Activated T-helper 17 cell treated with anti-CD3 and anti-CD28 coated beads, Interleukin-2, amount 50 U/mL, for 72 hours (primary cell): ENCODE measurements at places on chromosomes 11 and 22.

- ATAC-seq, result no peak
These were observed 40.0 kb downstream of the TENM4 start for GRCh38 chr11:79400717-79401330.

GRCh38 chr11:65833297-65834030 is at the start of gene SNX32:
Gene SNX32, plus strand, starts transcription at chr11:65833963. Its CDS starts 103 bp downstream, at chr11:65834066.
- peak; percentile 100 for ATAC-seq

GRCh38 chr11:66331542-66332370 is 4.5 kb downstream of the RIN1 start:
- no peak for ATAC-seq

DNA sequence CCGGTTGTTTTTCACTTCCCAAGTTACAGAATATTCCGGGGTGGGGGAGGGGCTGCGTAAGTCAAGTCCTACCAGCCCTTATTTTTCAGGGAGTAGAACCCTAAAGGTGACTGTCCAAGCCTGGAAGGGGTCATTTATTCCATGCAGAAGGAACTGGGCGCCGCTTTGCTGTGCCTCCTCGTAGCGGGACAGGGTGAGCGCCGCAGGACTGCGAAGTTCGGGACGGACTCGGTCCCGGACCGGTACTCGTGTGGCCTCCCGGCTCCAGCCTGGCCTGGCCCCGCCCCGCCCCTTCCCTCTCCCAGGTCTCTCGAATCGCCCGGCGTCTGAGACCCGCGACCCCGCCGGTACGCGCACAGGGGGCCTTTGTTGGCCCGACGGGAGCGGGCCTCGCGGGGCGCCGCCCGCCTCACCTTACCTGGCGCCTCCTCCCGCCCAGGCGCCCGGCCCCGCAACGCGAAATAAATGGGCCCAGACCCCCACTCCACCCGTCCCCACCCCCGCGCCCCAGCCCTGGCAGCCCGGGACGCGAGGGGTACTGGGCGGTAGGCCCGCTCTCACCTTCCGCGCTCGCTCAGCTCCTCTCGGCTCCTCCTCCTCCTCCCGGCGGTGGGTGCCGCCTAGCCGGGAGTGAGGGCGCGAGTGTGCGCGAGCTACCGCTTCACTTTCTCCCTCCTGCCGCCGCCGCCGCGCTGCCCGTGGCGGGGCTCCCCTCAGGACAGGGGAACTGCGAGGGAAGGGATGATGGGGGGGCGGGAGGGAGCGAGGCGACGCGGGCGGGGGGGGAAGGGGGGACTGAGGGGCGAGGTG is 698 bp downstream of the PAK1 start:
- ATAC-seq, result peak; percentile 79

DNA sequence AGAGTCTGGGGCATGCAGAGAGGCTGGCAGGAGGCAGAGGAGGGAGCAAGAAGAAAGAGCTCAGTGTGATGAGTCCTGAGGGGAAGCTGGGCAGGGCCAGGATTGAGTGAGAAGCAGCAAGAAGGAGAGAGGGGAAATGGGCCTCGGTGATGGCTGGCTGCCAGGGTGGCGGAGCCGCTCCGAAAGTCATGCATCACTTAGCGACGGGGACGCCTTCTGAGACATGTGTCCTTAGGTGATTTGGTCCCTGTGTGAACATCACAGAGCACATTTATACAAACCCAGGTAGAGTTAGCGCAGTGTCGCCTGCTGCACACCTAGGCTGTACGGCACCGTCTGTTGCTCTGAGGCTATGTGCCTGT is 15.1 kb downstream of the TBC1D22A start:
- ATAC-seq, result no peak

DNA sequence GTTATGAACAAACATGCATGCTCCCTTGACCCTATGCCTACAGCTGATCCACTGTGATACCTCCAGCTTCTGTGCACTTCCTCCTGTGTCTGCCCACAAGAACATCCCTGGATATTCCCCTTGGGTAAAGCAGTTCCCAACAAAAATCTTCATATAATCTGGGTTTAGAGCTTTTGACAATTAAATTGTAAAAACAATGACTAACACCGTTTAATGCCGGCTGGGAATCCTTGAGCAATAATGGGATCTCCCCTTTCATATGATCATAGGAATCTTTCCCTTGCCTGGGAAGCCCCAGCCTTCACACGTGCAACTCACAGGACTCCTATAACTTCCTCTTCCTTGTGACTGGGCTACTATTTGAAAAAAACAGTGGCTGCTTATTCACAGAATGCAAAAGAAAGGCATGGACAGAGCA is 6.3 kb upstream of the ZC3H12C start:
- no peak for ATAC-seq

DNA sequence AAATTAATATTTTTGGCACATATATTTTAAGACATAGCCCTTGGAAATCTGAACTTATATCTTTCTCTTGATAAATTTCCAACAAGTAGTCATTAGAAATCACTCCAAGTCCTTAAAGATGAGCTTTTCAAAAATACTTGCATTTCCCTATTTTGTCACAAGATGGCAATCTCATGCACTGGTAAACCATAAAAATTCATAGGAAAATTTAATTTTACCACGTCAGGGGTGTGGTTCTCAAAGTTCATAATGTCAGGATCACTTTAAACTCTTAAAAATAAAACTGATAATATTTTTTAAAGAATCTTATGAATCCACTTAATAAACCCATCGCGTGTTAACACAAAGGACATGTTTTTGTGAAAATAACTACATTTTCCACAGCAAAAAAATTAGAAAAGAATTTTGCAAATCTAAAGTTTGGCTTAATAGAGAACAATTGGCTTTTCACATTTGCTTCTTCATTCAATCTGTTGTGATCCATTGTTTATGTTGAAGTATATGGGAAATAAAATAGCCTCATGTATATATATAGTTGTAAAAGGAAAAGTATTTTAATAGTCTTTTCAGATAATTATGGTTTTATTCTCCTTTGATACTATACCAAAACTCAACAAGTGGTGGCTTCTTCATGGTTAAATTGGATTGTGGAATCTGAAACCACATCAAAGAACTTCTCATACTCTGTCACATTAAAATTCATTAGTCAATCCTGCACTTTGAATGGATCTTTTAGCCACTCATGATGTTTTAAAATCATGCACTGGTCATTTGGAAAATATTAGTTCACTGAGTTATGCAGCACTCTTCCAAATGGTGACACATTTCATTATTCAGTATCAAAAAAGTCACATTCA is 169.1 kb downstream of the CADM1 start:
- no peak for ATAC-seq

GRCh38 chr11:75840522-75840921 is 25.5 kb downstream of the UVRAG start:
- no peak for ATAC-seq

DNA sequence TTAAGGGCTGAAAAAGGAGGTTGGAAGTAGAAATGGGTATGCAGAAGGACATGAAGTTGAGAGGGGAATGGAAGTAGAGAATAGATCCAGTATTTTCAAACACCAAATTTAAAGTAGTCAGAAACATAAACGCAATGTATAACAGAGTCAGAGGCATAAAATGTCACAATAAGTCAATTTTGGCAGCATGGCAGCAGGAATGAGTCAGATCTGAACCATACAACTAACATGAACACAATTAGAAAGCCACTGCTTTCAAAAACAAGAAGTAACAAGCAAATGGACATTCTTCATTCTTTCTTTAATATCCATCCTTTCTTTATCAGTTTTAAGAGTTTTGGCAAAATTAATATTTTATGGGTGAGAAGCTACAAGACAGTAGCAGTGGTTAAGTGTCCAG is 2.5 kb downstream of the CHORDC1 start:
- no peak for ATAC-seq

GRCh38 chr22:23179381-23180299 is 669 bp upstream of the BCR start:
- ATAC-seq, result peak; percentile 41

GRCh38 chr22:27669798-27670599 is 131.6 kb downstream of the MN1 start:
- no peak for ATAC-seq

GRCh38 chr11:76799066-76799804 is 16.1 kb downstream of the TSKU start:
- ATAC-seq, result peak; percentile 70

- no peak for ATAC-seq
These were observed 29.1 kb upstream of the ANGPTL5 start for GRCh38 chr11:101945448-101945847.

DNA sequence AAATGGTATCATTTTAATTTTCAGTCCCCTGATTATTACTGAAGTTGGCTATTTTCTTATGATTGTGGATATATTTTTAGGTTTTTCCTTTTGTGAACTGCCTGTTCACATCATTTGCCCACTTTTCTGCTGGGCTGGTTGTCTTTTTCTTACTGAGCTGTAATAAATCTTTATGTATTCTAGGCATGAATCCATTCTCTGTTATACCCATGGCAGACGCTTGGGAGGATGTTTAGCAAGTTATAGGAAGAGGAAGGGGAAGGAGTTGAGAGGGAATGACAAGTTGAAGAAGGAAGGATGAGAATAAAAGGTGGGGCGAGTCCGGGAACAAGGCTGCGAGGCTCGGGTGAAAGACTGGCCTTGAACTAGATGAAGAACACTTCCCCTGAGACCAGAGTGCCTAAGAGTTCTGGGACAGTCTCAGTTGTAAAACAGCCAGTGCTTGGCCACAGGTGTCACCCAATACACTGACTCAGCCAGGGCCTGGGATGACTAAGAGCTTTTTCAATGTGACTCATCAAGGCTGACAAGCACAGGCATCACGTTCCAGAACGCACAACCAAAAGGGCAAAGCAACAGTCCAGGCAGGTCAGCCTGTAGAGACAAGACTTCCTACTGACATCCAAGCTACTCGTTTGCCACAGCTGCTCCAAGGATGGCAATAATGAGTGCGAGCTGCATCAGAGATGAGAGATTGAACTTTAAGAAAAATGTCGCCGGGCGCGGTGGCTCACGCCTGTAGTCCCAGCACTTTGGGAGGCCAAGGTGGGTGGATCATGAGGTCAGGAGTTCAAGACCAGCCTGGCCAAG is 35.2 kb downstream of the LRFN4 start:
- peak; percentile 100 for ATAC-seq

DNA sequence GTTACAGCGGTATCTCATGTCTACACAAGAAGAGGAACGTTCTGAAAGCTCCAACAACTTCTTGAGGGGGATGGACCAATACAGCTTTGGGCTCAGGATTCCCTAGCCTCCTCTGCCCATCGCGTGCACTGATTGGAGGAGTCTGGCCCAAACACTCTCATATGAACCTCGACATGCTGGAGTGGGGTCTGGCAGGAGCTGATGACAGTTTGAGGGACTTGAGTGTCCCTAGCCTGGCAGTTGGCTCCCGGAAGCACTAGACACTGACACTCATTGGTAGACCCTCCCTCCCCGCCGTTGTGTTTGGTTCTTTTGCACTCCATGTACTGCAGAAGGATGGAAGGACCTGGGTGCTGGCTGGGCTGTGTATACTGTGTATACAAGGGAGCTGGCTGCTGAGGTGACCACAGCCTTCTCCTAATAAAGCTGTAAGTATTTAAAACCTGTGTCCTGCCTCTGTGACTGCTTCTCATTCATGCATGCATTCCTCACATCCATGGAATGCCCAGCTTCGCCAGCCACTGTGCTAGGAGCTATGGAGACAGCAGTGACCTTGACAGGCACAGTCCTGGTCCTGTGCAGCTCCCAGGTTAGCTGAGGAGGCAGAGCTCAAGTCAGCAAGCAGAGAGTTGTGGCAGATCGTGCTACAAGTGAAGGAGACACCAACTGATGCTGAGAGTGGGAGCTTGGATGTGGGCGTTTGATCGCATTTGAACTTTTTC is 27.9 kb downstream of the ADAMTS15 start:
- no peak for ATAC-seq

DNA sequence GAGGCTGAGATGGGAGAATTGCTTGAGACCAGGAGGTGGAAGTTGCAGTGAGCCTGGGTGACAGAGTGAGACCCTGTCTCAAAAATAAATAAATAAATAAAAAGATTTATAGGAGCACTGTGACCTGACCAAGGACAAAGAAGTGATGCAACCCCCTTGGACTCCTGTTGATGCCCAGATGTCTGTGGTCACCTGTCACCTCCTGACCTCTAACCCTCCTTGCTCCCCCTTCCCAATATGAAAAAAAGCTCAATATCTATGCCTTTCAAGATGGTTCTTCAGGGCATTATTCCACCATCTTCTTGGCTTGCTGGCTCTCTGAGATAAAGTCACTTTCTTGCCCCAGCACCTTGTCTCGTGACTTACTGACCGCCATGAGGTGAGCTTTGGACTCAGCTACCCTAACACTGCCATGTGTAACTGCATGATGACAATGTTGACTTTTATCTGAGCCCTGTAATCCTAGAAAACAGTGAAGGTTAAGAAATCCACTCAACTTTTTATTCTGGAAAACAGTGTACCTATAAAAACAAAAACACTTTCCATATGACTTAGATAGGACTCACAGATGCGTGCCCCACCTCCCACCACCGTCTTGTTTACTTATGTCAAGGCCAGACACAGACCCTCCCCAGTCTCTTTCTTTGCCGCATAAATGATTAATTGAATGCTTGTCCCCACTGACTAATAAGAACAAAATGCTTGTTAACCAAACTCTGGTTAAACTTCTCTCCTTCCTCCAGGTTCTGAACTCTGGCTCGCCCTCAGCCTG is 360.5 kb downstream of the BUD13 start:
- no peak for ATAC-seq

- no peak for ATAC-seq
These were observed 32.1 kb downstream of the A4GALT start for GRCh38 chr22:42688241-42689211.

- no peak for ATAC-seq
These were observed 1.1 kb downstream of the ATL3 start for GRCh38 chr11:63670096-63670432.

DNA sequence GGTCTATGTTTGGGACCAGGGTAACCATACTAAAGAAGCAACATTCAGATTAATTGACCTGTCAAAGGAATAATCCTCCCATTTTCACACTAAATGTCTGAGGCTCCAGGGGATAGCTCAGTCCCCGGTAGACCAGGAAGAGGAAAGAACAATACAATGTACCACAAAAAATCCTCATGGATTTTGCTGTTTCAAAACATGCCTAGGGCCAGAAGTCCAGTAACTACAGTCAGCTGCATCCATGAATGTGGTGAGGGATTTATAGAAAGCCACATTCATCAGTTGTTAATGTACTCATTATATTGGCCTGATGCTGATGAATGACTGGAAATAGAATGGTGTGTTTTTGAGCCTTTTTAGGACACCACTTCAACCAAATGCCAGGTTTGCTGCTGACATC is 6.9 kb upstream of the ETS1 start:
- ATAC-seq, result no peak

DNA sequence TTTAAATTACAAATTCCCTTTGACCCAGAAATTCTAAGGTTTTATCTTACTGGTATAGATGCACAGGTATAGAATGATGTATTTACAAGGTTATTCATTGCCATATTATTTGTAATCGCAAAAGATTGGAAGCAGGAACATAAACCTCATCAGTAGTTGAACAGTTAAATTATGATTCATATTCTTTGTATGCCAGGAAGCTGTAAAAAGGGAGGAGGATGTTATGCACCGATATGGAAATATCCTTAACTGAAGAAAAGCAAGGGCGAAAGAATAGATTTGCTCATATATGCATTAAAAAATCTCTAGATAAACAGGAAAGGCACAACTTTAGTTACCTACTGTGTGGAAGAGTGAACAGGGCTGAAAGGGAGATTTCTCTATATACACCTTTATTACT is 36.7 kb downstream of the PPFIA1 start:
- no peak for ATAC-seq

- ATAC-seq, result no peak
These were observed 53.7 kb downstream of the TECTA start for GRCh38 chr11:121154486-121155314.
